ENCODE measurements at places on chromosomes 11 and 22. TPM values are rescaled to one million over a fixed set of nuclear protein-coding genes. Genes with fewer than 3 reads are reported as not detected.

Gene LRRC10B
- not detected for total RNA-seq

Gene OR10A2
- total RNA-seq = not detected

Gene OR51B4
- not detected for total RNA-seq

Gene OR5P2
- not detected for total RNA-seq

Gene CST6
- not detected for total RNA-seq

Gene CALCB
- total RNA-seq = 0.86 TPM

Gene C11orf97
- not detected for total RNA-seq

Gene ACR
- total RNA-seq = not detected

Gene PTDSS2
- 21.9 TPM for total RNA-seq

Gene LRRC75B
- 27.2 TPM for total RNA-seq

Gene ZBED5
- total RNA-seq = 11.7 TPM

Gene TRIM51
- not detected for total RNA-seq

Gene MTCH2
- 136 TPM for total RNA-seq

Gene ZNF195
- total RNA-seq = 7.5 TPM

Gene C11orf86
- not detected for total RNA-seq

Gene PRR5L
- 2.3 TPM for total RNA-seq

GRCh38 chr11:66123902-66124301 is 53.8 kb downstream of the PACS1 start:
- no peaks in the 10 kb centered on the region for H3K4me1 ChIP-seq
- no peak for DNase-seq
- no peaks in the 10 kb centered on the region for H3K27me3 ChIP-seq
- no peaks in the 10 kb centered on the region for H3K36me3 ChIP-seq

GRCh38 chr11:126720539-126721235 is 279.9 kb downstream of the KIRREL3 start:
- DNase-seq = no peak
- no peak overlapping the region for H3K27ac ChIP-seq
- H3K4me1 ChIP-seq = no peaks in the 10 kb centered on the region
- no peaks in the 10 kb centered on the region for H3K27me3 ChIP-seq
- no peak overlapping the region for H3K4me3 ChIP-seq

DNA sequence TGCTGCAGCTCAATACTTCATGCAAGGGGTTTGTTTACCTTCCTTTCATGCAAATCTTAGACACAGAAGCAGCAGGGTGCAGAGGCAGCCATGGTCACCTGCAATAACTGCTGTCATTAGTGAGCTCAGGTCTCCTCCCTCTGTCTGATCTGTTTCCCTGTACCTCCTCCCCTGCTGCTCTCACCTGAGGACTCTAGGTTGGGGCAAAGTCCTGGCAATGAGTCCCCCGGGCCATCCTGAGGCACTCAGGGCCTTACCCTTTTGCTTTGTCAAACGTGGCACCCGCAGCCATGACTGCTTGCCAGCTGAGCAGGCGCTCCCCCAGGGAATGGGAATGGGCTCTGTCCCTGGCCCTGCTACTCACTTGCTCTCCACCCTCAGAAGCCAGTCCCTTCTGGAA is 3.9 kb downstream of the LRRC10B start:
- no peaks in the 10 kb centered on the region for H3K36me3 ChIP-seq
- H3K4me1 ChIP-seq = no peaks in the 10 kb centered on the region
- H3K4me3 ChIP-seq = no peak overlapping the region
- H3K27ac ChIP-seq = no peak overlapping the region
- DNase-seq = no peak

DNA sequence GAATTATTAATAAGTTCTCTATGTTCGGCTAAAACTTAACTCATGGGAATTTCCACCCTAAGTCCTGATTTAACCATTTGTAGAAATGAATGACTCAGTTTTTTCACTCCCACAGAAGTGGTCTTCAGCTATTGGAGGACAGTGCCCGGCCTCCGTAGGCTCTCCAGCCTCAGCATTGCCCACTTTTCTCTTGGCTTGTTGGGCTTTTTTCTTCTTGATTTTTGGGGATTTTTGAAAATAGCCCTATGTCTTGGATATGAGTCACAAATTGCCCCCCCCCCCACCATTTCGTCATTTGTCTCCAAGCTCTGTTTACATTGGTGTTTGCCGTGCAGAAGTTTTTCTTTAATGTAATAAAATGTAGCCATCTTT is 66.7 kb downstream of the PACS1 start:
- H3K4me3 ChIP-seq = no peak overlapping the region
- no peak overlapping the region for H3K27ac ChIP-seq
- no peaks in the 10 kb centered on the region for H3K27me3 ChIP-seq
- H3K36me3 ChIP-seq = no peaks in the 10 kb centered on the region
- H3K4me1 ChIP-seq = no peaks in the 10 kb centered on the region

- H3K27ac ChIP-seq = peak overlapping the region; percentile 69
- H3K36me3 ChIP-seq = no peaks in the 10 kb centered on the region
- H3K27me3 ChIP-seq = no peaks in the 10 kb centered on the region
- DNase-seq = no peak
- H3K4me3 ChIP-seq = peak overlapping the region; percentile 54
Observed at GRCh38 chr22:35399114-35399677, 744 bp upstream of the MCM5 start.

GRCh38 chr11:73273222-73273895 is 1.2 kb downstream of the P2RY6 start:
- no peaks in the 10 kb centered on the region for H3K4me1 ChIP-seq
- no peak for DNase-seq
- no peaks in the 10 kb centered on the region for H3K27me3 ChIP-seq
- no peak overlapping the region for H3K27ac ChIP-seq
- H3K4me3 ChIP-seq = no peak overlapping the region

DNA sequence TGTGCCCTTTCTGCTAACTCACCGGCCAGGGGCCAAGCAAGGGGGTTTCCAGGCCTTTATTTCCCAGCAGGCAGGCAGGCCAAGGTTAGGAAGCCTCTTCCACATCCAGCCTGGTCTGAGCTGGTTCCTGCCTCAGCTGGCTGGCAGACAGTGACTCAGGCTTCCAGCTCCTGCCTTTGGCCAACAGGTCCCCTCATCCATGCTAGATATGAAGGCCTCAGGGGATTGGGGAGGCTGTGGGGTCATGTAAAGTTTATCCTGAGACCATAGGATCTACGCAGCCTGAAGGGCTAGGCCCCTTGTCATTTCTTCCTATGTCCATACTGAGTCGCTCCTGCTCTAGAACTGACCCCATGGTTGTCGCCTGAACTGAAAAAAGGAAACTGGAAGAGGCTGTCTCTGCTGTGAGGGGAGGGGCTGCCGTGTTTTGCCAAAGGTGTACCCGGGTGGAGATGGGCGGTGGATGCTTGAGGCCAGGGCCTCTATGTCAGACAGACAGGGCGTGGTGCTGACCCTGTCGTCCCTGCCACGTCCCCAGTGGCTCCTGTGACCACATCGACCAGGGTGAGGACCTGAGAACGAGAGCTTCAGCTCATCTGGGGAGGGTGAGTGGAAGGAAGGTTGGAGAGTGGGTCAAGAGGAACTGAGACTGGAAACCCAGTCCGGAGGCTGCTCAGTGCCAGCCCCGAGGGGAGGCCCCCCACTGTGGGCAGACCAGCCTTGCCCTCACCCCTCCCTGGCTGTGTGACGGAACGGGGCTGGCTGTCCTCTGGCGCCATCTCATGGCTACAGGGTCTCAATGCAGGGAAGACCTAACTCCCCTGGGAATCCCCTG is 17.0 kb downstream of the P2RY6 start:
- H3K4me1 ChIP-seq = no peaks in the 10 kb centered on the region
- H3K27me3 ChIP-seq = no peaks in the 10 kb centered on the region
- H3K4me3 ChIP-seq = no peak overlapping the region
- peak; percentile 82 for DNase-seq

GRCh38 chr11:59394186-59394585 is 32.0 kb downstream of the OR5A2 start:
- H3K36me3 ChIP-seq = no peaks in the 10 kb centered on the region
- no peaks in the 10 kb centered on the region for H3K27me3 ChIP-seq
- DNase-seq = no peak

DNA sequence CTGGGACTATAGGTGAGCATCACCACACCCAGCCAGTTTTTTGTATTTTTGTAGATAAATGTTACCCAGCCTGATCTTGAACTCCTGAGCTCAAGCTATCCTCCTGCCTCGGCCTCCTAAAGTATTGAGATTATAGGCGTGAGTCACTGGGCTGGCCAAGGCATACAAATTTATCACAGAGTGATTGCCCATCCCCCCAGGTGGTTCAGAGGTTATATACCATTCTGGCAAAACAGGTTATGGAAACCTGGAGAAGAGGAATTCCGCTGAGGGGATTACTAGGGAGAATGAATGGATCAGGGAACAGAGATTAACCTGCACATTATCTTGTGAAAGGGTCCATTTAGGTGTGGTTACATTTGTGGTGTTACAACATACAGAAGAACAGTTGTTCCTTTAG is 8.1 kb downstream of the ATG13 start:
- H3K27ac ChIP-seq = no peak overlapping the region
- H3K4me1 ChIP-seq = peaks cover 14% of the 10 kb centered on the region
- H3K36me3 ChIP-seq = no peaks in the 10 kb centered on the region
- no peak for DNase-seq
- no peak overlapping the region for H3K4me3 ChIP-seq

- no peak overlapping the region for H3K27ac ChIP-seq
- H3K4me3 ChIP-seq = no peak overlapping the region
- H3K4me1 ChIP-seq = no peaks in the 10 kb centered on the region
- H3K36me3 ChIP-seq = no peaks in the 10 kb centered on the region
- no peaks in the 10 kb centered on the region for H3K27me3 ChIP-seq
- no peak for DNase-seq
Observed at GRCh38 chr11:37503411-37504059, 905.5 kb upstream of the RAG2 start.

GRCh38 chr22:37716708-37717107 is 19.9 kb downstream of the TRIOBP start:
- no peak for DNase-seq
- no peaks in the 10 kb centered on the region for H3K4me1 ChIP-seq
- no peaks in the 10 kb centered on the region for H3K27me3 ChIP-seq

- H3K27ac ChIP-seq = peak overlapping the region; percentile 41
- H3K27me3 ChIP-seq = no peaks in the 10 kb centered on the region
- H3K36me3 ChIP-seq = no peaks in the 10 kb centered on the region
Observed at GRCh38 chr11:17352950-17353820, 1.6 kb downstream of the NCR3LG1 start.

GRCh38 chr22:20615021-20615420 is 107.6 kb downstream of the MED15 start:
- no peaks in the 10 kb centered on the region for H3K4me1 ChIP-seq
- DNase-seq = no peak
- no peaks in the 10 kb centered on the region for H3K36me3 ChIP-seq

GRCh38 chr11:114053406-114053805 is 6.1 kb upstream of the ZBTB16 start:
- H3K4me3 ChIP-seq = no peak overlapping the region
- H3K27me3 ChIP-seq = no peaks in the 10 kb centered on the region

DNA sequence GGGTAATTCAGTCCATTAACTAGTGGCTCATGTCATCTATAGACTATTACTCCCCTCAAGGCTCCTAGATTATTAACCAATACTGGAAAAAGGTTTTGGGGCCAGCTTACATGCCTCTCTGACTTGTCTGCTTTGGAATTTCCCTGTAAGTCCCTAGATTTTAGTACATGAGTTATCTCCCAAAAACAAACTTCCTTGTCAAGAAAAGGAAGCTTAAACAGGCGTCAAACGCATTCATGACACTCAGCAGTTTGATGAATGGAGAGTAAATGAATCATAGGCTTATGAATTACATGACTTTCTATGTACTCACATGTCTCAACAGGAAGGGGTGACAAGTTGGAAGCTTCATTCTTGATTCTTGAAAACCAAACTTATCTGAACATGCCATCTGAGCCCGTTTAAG is 70.8 kb downstream of the BLID start:
- no peaks in the 10 kb centered on the region for H3K36me3 ChIP-seq
- H3K27me3 ChIP-seq = no peaks in the 10 kb centered on the region
- no peaks in the 10 kb centered on the region for H3K4me1 ChIP-seq
- DNase-seq = no peak

DNA sequence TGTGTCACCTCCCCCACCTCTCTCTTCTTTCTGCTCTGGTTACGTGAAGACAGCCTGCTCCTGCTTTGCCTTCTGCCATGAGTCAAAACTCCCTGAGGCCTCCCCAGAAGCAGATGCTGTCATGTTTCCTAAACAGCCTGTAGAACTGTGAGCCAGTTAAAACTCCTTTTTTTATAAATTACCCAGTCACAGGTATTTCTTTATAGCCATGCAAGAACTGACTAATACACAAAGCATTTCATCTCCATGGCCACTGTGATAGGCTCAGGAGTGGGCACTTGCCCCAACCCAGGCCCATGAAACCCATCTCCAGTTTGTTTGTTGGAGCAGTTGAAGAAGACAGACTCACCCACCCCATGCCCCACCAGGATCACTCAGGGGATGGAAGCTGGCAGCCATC is 253.3 kb upstream of the ISX start:
- no peaks in the 10 kb centered on the region for H3K4me1 ChIP-seq
- H3K4me3 ChIP-seq = no peak overlapping the region

DNA sequence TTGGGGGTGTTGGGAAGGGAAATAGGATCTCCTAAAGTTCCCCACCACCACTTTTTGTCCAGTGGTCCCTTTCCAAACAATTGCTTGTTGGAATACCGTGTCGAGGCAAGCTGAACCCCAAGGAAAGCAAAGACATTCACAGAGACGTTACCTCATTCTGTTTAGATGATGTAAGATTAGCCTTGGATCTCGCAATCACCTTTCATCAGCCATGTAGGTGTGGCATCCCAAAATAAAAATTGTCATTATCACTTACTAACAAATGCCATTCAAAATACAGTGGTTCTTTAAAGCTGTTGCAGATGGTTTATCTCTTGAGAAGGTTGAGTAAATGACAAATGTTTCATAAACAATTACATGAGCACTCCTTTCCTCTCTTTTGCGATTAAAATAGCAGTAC is 86.5 kb upstream of the SLC25A18 start:
- H3K4me3 ChIP-seq = no peak overlapping the region
- H3K4me1 ChIP-seq = no peaks in the 10 kb centered on the region
- DNase-seq = no peak
- H3K36me3 ChIP-seq = no peaks in the 10 kb centered on the region
- H3K27ac ChIP-seq = no peak overlapping the region

GRCh38 chr11:130705670-130706421 is 210.4 kb downstream of the SNX19 start:
- H3K27ac ChIP-seq = no peak overlapping the region
- H3K4me1 ChIP-seq = no peaks in the 10 kb centered on the region
- H3K36me3 ChIP-seq = no peaks in the 10 kb centered on the region
- DNase-seq = no peak
- no peak overlapping the region for H3K4me3 ChIP-seq
- H3K27me3 ChIP-seq = no peaks in the 10 kb centered on the region
